ENCODE measurements at places on chromosomes 16 and 17.
A peak's percentile ranks its signal among the peaks of the same experiment; 100 is the strongest.

- peak; percentile 13 for DNase-seq
These were observed 20.6 kb upstream of the GAN start for GRCh38 chr16:81293909-81294802.

DNA sequence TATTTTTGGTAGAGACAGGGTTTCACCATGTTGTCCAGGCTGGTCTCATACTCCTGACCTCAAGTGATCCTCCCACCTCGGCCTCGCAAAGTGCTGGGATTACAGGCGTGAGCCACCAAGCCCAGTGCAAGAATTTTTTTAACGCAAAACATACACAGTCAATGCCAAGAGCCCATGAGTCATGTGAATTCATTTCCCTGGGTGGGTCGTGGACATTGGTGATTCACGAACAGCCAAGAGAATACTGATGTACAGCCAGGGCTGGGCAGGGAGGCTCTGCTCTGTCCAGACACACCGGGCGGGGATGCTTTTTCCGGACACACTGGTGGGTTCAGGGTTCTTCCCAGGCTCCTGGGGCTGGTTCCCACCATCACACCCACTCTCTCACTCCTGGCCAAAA, 17.7 kb downstream of the SLC38A8 start:
- DNase-seq: peak; percentile 64

- DNase-seq: no peak
These were observed 857 bp downstream of the TANGO6 start for GRCh38 chr16:68844211-68844564.

GRCh38 chr16:64434526-64435069, 687.3 kb downstream of the CDH11 start:
- no peak for DNase-seq

GRCh38 chr17:36911001-36911400, 26.3 kb upstream of the LHX1 start:
- no peak for DNase-seq

DNA sequence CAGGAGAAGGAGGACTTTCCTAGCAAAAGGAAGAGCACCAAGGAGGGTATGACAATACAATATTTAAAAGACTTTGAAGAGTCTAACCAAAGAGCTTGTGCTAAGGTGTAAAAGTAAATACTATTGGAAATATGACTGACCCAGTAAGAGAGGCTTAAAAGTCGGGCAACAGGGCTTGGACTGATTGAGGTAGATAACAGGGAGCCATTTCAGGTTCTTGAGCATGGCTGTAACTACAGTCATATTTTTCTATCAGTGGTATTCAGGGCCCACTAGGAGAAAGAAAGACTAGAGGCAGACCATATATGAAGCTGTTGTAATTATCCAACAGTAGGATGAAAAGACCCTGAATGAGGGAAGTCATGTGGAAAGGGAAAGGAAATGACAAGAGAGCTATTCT, 62.3 kb downstream of the SMURF2 start:
- DNase-seq: no peak

DNA sequence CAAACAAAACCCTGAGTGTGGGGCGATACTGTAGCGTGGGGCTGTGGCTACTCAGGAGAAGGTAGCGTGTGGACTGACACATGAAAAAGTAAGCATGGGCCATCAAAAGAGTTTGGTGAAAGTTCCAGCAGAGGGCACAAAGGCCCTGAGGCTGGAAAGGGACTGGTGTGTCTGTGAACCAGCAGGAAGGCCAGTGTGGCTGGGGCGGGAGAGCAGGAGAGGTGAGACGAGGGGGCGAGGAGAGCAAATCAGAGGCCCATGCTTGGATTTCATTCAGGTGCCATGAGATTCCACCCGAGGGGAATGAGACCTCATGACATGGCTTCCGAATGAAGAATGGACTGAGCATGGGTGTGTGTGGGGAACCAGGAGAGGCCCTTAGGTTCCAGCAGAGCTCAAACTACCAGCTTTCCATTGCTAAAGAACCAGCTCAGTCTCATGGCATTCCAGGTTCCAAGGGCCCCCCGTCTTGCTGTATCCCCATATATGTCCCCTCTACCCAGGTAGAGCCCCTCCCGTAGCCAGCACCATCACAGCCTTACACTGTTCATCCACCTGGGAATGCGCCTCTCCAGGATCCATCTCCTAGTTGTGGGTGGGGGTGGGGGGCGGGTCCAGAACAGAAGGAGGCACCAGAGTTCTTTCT, 31.1 kb downstream of the TRPV2 start:
- DNase-seq: no peak

Data from brain microvascular endothelial cell (primary cell).